ENCODE measurements at places on chromosomes 3 and 15.

DNA sequence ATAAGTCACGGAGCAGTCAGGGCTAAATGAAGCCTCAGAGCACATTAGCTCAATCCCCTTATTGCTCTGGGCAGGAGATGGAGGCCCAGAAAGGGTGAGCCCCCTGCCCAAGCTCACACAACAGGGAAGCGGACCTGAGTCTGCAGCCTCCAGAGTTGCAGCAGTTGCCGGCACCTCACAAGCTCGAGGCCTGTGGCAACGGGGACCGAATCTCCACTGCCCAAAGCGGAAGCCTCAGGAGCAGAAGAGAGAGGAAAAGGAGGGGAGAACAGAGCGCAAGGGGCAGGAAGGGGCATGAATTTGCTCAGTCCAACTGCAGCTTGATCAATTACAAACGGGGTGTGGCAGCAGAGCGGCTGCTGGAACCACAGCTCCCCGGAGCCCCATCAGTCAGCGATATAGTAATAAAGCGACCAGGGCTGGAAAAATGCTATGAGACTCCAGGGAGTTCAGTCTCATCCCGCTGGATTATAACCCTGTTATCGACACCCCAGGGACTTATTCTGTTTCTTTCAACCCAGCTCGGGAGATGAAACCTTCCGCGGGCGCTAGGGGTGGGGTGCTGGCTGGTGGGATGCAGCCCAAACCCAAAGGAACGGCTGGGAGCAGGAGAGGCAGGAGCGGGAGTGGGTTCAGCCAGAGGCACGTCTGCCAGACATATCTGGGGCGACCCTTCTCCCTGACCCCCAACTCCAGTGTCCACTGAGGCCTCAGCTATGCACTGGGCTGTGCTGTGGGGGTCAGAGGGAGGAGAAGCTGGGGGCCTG lies 219.7 kb upstream of the LINGO1 start:
- DNase-seq: no peak

- DNase-seq: no peak
Observed at GRCh38 chr15:37093480-37094332, 6.6 kb downstream of the MEIS2 start.

DNA sequence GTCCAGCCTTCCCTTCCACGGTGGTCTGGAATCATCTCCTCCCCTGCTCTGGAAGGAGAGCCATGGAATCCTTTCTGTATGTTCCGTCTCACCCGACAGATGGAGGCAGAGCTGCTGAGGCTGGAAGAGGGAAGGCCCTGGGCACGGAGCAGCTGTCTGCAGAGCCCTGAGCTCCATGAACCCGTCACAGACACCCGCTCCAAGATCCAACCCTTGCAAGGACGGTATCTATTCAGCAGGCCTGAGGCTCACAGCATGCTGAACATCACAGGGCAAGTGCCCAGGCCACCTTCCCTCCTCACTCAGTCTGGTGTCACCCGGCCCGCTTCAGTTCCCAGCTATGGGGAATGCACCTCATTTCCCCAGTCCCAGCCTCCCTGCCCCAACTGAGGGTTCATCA lies 103.9 kb downstream of the LRIG1 start:
- DNase-seq: no peak

DNA sequence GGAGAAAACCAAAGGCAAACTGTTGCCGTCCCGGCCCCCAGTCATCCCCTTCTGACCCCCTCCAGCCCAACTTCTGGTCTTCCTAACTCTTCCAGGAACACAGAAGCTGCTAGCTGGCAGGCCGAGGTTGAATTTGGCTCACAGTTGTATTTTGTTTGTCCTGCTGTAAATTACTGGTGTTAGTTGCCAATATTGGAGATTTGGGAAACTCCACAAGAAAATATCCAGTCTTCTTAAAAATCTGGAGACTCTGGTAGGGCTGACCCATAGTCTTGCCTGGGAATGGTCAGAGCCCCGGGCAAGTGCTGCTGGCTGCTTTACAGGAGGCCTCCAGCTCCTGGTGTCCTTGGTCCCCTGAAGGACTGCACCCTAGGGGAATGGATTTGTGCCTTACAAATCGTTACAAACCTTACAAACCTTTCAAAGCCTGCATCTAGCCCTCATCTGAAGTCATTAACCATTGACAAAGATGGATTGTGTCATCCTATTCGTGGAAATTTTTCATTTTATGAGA lies 112.0 kb upstream of the MCTP2 start:
- peak; percentile 1 for DNase-seq

DNA sequence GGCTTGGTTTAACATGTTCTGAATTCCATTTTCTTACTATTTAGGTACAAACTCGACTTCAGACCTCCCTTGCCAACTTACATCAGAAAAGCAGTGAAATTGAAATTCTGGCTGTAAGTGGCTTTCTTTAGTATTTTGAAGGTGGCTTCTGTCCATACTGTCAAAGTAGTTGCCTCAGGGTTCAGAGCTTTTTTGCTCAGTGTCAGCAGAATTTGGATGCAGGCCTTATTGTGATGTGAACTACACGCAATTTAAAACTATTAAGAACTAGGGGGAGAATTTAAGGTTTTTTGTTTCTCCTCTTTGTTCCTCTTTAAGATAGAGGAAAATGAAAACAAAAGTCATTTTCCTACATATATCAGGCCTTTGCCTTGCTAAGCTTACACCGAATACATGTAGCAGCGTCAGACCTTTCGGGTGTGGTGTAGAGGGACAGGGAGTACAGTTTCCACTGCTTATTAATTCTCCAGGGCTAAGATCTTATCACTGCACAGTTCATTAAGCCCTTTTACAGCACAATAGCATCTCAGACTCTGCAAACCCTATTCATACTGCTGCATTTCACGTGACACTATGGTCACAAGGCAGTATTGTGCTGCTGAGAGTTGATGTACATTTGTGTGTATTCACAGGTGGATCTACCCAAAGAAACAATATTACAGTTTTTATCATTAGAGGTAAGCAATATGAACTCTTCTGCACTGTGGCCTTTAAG lies 6.7 kb downstream of the SRP14 start:
- no peak for DNase-seq

DNA sequence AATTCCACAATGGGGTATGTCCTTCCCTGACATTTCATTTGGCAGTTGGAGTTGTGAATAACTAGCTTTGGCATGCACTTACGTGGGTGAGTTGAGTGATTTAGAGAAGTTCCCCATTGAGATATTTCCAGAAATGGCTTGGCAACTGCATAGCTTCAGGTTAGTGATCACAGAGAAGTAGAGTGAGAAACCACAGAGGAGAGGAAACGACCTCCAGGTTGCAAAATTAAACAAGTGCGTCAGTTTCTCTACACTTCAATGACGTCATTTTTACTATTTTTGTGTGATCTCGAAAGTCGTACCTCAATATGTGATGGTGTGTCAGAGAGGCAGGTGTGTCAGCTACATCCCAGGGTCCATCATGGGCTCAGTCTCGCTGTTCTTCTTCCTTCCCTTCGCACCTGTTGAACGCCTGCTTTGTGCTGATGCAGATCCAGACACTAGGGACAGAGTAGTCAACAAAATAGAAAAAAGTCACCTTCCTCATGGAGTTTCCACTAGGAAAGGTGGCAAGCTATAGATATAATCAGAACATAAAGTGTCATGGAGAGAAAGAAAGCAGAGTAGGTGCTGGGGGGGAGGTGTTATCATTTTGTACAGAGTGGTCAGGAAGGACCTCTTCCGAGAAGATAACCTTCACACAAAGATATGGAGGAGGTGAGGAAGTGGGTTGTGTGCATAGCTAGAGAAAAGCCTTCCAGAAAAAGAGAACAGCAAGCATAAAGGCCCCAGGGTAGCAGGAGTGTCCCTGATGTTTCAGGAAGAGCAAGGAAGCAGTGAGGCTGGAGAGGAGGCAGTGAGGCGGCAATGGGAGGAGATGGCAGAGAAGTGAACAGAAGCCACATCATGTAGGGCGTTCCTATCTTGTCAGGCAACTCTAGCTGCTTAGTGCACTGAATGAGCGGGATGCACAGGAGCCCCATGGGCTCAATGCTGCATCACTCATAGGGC lies 75.6 kb downstream of the MCTP2 start:
- no peak for DNase-seq

DNA sequence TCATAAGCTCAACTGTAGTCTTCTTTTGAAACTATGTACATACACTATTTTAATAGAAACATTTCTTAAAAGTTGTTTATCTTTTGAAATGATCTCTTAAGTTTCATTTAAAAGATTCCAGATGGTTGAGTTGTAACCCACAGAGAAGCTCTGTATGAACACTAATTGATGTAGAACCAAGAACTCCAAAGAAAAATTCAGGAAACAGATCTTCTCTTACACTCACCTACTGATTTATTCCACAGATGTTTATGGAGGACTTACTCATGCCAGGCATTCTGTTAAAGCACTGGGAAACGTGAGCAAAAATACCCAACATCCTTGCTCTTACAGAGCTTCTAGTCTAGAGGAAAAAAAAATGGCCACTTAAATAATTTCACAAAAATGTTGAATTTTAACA lies 551.1 kb downstream of the NAALADL2 start:
- DNase-seq: no peak

DNA sequence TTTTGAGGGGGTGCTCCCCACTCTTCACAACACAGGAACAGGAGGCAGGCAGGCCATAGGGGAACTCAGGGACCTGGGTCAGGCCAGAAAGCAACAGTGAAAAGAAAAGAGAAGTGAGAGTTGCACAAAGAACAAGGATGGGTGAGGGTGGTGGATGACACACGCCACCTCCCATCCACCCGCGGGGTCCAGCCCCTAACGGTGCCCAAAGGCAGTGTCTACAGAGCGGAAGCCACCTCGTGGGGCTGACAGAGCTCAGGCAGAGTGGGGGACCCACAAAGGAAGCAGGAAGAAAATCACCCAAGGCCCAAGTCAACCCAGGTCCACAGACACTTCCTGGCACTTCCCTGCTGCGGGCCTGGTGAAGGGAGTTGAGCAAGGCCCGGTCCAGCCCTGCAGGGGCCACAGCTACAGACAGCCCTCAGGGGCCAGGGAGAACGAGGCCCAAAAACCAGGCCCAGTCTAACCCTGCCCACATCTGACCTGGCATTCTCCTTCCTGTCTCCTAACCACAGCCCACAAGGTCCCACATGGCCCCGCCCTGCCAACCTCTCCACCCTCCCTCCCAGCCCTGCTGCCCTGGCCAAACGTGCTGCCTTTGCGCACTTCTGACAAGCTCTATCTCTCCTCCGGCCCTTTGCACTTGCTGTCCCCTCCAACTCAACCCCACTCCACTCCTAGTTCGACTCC lies 5.9 kb downstream of the NUP210 start:
- DNase-seq: peak; percentile 12
